ENCODE measurements at places on chromosomes 6 and 20.

DNA sequence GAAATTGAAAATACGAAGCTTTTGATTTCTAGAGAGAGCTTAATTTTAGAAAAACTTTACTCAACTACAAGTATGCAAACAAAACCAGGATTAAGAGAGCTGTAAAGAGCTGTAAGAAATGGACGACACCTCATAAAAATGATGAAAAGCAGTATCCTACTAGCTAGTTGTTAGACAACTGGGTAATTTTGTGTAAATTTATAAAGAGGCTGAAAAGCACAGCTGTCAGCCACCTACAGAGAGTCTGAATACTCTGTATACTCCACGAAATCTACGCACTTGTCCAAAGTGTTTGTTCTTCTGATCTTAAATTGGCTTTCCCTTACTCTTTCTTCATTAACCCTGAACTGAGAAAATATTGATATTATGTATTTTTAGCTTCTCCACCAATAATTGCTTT lies 808.4 kb upstream of the EPHA7 start:
- DNase-seq: no peak

DNA sequence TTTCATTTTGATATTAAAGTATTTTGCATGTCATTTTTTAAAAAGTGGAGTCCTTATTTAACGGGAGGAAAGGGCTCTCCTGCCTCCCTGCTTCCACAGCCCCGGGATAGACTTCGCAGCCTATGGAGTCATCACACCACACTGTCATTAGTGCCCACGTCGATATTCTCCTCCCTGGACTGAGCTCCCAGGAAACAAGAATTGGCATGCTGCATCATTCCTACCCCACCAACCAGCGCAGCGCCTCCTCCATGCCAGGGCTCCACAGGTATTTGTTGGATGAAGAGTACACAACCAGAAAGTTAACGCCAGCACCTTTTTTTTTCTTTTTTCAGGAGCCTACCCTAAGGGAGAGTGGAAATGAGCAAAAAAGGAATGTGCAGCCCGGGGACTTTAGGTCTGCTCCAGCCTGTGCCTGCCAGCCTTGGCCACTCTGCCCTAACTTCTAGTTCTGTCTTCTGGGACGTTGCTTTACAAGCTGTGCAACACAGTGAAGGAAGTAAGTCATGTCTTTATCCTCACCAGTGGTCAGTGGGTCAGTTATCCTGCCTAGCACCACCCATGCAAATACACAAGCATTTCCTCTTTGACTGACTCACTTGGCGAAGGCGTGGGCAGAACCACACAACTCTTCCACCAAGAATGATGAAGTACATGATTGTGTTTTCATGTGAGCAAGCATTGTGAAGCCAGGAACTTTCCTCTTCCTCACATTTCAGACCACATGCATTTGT lies 180.7 kb upstream of the UST start:
- DNase-seq: no peak

GRCh38 chr6:53125276-53125675 lies 23.4 kb downstream of the GCM1 start:
- no peak for DNase-seq

DNA sequence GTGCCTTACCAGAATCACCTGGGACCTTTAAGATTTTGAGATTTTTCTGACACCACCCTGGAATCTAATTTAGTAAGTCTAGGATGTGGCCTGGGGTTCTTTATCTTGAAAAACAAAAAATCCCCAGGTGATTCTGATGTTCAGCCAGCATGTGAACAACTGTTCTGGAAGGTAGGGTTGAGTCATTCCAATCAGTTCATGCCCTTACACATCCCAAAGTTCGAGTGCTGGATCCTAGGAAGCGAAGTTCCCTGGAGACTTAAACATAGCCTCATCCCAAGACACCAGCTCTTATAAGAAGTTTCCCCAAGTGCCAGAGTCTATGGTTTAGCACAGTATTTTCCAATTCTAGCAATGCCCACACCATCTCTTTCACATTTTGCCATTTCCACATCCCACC lies 6.3 kb upstream of the TSHZ2 start:
- DNase-seq: no peak

DNA sequence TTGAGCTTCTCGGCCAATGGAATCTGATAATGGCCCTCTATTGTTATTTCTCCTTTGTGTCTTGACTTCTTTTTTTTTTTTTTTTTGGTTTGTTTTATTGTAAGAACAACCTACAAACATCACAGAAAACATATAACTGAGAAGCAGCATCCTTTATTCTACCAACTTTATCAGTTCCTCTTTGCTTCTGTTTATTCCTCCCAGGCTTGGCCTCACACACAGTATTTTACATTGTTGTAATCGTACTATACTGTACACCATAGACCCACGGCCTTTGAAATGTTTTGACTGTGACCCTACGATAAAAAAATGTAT lies 558 bp upstream of the CCDC167 start:
- no peak for DNase-seq

GRCh38 chr6:31582230-31582643 lies at the start of gene LTB:
TSS of gene LTB (minus strand) at chr6:31582424. CDS start at chr6:31582417, 7 bp downstream.
- DNase-seq: no peak

- no peak for DNase-seq
These were observed 12.2 kb upstream of the RSPH3 start for GRCh38 chr6:159012201-159012600.

DNA sequence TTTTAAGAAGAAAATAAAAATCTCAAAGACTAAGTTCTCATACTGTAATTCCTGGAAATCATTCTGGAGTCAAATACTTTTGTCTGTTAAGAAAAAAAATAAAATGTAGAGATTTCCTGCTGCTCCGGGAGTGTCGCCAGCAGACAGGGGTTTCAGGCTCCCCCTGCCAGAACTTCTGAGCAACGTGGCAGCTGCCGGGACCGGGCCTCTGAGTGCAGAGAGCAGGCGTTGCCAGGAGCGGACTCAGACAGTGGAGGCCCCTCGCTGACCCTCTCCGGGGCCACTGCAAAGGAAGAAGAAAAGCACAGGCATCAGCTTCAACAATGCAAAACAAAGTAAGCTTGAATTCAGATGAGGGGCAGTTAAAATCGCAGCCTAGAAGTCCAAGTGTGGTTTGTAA lies 95.5 kb downstream of the THBS2 start:
- DNase-seq: no peak

DNA sequence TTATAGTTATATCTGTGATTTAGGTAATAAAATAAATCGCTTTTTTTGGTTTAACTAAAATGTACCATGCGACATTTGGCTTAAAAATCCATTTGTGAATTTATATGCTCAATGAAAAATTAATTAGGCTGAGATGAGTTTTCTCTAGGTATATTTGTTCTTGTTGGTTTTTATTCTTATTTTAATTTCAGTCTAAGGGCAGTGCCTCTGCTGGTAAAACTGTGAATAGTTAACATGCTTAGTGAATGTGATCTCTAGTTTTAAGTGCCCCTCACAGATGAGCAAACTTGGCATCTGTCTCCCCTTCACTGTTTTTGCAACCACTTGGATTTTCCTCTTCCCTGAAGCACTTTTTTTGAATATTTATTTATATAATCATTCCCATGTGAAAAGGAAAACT lies 822.7 kb downstream of the GRIK2 start:
- DNase-seq: no peak

DNA sequence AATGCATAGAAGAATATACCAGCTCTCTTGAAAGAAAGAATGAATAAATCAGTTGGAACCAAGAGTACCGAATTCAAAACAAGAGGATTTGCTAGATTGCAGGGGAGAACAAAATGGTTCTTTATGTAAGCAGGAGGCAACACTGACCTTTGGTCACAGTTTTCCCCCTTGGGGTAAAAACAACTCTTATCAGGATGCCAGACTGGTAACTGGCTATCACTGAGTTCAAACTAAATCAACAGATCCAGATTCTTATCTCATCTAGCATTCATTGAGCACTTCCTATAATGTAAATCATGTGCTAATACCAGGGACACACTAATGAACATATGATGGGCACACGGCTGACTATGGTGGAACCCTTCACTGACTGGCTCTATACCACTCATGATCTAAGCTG lies 4.8 kb upstream of the IL17F start:
- no peak for DNase-seq

GRCh38 chr6:39929733-39930461 lies 4.4 kb downstream of the MOCS1 start:
- no peak for DNase-seq

- no peak for DNase-seq
These were observed 707.9 kb downstream of the RFPL4B start for GRCh38 chr6:113055061-113055460.

DNA sequence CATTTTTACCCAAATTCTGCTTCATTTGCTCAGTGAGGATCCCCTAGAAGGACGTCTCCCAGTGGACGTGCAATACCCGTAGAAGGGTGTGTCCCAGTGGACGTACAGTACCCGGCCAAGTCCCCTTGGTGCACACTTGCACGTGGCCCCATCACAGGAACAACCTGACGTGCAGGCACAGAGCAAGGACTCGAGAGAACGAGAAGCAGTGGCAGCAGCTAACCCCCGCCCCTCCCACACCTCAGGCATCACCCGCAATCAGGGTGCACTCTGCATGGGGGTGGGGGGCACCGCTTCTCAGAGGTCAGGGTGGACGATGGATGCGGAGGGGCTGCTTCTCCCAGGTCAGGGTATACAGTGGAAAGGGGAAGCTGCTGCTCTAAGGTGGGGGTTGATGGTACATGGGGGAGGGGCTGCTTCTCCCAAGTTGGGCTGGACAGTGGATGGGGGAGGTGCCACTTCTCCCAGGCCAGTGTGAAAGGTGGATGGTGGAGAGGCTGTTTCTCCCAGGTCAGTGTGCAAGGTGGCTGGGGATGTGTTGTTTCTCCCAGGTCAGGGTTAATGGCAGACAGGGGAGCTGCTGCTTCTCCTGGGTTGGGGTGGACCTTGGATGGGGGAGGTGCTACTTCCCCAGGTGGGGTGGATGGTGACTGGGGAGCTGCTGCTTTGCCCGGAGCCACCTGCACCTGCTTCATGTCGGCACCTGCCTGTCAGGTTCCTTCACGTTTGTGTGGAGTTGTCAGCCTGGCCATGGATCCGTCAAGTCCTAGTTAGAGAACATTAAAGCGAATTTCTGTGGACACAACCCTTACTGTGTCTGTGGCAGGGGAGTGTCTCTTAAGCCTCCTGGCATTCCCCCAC lies 1.0 kb upstream of the THBS2 start:
- no peak for DNase-seq

- no peak for DNase-seq
These were observed 1.3 kb downstream of the CBLN4 start for GRCh38 chr20:56004007-56004406.
